ENCODE measurements at places on chromosomes 12 and 14.

- no peak for DNase-seq
Measured at GRCh38 chr14:103846543-103847450, 578 bp downstream of the PPP1R13B start.

- no peak for DNase-seq
Measured at GRCh38 chr14:87966816-87967215, 26.2 kb downstream of the GALC start.

GRCh38 chr12:79710707-79711483 lies 20.1 kb upstream of the PAWR start:
- no peak for DNase-seq

GRCh38 chr12:103401421-103401820 lies 94.3 kb downstream of the C12orf42 start:
- peak; percentile 56 for DNase-seq

GRCh38 chr12:113796066-113796827 lies 169.9 kb downstream of the RBM19 start:
- DNase-seq = no peak

DNA sequence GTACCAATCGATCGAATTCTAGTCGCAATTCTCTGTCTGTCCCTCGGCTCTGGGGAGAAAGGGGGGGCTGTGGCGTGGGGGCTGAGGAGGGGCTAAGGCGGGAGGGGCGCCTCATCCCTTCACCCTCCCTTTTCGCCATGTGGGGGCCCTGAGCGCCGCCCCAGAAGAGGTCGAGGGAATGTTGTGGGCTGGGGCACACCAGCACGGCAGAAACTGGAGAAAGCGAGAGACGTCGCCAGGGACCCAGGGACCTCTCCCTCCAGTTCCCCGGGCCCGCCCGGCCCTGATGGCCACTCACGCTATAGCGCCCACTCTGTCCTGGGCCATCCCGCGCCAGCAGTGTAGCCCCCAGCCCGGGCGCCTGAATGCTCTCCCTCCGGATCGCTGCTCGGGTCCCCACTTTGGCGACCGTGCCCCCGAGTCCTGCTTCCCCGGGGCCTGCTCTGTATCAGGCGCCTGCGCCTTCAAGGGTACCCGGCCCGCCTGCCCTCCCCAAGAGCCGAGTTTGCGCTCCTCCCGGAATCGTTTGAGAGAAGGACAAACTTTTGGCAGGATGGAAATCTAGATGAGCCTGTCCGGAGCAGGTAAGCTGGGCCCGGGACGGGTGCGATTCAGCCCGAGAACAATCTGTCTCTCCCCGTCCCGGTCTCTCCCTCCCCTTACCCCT lies 62.6 kb downstream of the SMUG1 start:
- DNase-seq = no peak

DNA sequence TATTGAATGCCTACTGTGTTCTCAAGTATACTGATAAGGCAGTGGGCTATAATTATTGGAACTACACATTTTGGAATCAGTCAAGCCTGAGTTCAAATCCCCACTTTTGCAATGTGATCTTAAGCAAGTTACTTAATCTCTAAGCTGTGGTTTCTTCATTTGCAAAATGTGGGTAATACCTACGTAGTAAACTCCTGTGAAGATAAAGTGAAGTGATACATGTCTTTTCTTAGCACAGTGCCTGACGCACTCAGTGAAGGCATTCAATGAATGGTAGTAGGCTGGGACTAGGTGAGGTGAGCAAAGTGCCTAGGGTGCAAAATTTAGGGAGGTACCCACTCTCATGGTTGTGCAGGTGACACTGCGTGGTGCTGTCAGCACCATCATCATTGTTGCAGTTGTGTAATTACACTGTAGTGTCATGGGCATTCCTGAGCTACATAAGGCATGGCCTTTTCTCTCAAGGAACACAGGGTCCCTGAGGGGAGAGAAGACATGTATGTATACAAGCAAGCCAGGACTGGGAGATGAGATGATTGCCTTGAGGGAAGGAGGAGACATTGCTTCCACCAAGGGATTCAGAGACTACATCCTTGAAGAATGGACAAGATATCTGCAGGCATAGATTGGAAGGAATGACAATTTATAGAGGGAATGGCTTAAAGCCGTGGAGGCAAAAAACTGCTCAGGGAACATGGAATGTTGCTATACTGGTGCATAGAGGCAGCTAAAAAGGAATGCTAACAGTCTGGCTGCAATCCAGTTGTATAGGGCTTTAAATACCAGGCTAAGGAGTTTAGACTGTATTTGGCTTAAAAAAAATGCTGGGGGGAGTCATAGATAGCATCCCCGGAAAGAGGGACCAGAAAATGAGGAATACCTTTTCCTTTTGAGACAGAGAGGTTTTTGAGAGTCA lies 129.2 kb upstream of the ARHGAP5 start:
- DNase-seq = no peak

- no peak for DNase-seq
Measured at GRCh38 chr12:40717576-40717975, 25.3 kb downstream of the CNTN1 start.
